ENCODE measurements at places on chromosomes 12 and 14.
A peak's percentile ranks its signal among the peaks of the same experiment; 100 is the strongest.

- no peak for DNase-seq
These were observed 12.4 kb upstream of the PCNX1 start for GRCh38 chr14:70894868-70895267.

DNA sequence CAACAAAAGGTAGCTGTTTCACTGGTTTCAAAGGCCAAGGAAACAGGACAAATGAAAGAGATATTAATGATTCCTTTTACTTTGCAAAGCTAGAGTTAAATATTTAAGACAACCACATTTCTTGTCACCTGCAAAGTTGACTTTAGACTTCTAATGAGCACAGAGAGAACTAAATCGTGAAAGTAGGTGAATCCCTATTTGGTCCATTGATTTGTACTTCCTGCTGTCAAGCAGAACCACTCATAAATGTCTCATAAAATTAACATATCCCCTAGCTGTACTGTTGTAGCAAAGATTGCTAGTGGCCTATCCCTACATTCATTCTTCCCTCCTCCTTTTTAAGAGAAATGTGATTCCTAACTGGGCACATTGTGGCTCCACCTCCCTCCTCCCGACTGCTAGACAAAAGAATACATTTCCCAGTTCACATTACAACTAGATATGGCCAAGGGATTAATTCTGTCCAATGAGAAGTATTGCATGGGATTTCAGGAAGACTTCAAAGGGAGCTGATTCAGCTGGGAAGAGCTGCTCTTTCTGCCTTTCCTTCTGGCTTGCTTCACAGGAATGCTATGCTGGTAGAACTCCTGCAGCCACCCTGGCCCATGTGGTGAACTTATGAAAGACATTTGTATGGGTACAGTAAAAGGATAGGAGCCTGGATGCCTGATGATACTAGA, 227.5 kb upstream of the ABCD2 start:
- DNase-seq = no peak

DNA sequence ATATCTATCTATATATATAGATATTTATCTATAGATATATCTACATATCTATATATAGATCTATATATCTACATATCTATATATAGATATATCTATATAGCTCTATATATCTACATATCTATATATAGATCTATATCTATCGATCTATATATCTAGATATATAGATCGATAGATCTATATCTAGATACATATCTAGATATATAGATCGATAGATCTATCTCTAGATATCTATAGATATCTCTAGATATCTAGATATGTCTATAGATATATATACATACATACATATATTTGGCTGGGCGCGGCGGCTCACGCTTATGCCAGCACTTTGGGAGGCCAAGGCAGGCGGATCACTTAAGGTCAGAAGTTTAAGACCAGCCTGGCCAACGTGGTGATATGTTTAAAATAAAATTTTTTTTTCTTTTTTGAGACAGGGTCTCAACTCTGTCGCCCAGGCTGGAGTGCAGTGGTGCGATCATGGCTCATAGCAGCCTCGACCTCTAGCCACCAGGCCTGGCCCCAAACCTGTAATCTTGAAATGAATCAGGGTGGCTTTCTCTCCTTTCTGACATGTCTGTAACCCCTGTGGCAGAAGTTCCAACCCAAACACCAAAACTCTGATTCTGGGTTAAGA, 18.1 kb downstream of the ARPC3 start:
- no peak for DNase-seq

DNA sequence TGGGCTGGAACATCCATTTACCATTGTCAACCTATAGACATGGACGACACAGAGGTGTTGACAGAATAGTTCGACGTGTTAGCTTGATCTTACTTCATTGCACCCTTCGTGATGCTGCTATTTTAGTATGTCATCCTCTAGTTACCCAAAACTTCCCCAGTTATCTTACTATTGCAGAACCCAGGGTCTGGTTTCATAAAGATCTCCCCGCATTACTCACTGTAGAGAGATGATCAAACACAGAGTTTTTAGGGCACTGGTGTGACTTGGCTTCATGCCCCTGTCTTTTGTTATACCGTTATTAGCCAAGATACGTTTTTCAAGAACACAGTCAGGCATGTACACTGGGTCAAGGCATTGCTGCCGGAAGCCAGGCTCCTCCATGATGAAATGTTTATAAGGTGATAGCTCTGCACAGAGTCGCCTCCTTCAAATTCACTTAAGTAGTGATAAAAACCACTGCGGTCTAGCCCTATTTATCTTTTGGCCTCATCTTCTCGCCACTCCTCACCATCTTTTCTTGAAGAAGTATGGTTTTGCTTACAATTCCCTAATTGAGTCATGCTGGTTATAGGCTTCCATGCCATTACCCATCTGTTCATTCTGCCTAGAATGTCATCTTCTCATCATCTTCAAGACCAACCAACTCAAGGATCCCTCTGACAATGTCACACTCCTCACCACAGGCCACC, 1127.9 kb downstream of the VRK1 start:
- no peak for DNase-seq

DNA sequence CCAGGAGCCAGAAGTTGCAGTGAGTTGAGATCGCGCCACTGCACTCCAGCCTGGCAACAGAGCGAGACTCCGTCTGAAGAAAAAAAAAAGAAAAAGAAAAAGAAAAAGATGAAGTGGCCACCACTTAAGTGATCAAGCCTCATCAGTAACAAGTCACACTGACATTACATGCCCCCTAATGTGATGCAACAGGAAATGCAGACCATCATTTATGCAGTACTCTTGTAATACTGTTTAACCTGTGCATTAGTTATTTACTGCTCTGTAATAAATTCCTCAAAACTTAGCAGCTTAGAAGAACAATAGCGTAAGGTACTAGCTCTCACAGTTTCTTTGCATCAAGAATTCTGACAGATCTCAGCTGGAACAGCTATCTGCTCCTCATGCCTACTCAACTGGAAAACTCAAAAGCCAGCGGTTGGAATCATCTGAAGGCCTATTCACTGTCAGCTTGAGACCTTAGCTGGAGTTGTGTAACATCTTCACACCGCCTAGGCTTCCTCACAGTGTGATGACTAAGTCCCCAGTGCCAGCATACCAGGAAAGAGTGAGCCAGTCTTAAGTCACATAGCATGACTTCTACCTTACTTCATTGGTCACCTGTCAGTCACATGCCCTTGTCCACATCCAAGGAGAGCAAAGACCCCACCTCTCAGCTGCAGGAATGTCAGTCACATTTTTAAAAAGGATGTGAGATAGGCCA, 31.5 kb downstream of the EPS8 start:
- no peak for DNase-seq

DNA sequence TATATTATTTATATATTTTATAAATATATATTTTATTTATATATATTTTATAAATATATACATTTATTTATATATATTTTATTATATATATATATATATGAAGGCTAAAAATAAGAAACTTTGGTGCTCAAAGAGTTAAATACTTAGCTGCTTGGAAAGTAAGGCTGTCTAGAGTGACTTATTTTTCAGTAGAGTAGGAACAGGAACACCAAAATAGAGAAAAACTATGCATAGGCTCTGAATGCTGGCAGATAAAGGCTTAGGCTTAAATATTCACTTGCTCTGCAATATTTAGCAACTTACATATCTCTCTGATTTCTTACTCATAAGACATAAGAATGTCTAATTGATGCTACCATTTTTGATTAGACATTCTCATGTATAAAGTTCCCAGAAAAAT, 991.2 kb downstream of the VRK1 start:
- DNase-seq = no peak

DNA sequence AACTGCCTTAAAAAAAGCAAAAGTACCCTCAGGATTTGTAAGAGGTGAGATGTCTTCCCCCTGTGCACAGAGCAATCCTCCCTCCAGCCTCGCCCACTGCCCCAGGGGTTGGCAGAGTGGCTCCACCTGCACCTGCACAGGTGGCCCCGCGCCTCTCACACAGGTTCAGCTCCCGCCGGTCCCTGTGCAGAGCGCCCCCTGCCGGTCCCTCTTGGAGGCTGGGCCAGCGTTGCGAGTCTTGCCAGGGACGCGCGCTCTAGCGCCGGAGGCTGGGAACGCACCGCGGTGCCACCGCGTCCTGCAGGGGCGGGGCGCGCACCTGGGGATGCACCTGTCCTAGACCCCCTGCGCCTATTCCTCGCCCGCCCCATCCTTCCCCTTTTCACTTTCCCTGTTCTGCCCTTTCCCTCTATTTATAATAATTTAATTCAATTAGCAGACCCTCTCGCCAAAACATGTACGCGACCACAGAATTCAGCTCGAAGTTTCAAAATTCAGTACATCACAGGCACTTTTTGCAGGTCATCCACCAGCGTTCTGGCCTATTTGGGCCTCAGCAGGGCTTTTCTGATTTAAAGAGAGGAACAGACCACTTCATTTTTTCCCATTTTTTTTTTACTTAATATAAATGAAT, 618.6 kb downstream of the AACS start:
- DNase-seq = no peak

DNA sequence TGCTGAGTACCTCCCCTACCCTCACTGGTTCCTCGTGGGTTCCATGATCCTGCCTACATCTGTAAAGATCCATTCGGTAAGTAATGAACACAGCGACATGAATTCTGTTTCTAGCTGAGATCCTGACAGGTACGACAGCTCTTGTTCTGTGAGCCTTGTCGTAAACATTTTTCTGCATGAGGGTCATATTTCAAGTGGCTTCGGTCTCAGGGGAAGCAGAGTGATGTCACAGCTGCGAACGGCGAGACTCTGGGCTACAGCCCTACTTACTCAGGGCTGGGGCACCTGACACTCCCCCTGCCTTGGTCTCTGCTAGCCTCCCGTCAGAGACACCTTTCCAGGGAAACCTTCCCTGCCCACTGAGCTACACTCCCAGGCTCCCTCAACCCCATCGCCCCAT, 85.8 kb downstream of the RBM19 start:
- DNase-seq = peak; percentile 79
